ENCODE measurements at places on chromosomes 6 and 20. TPM values are rescaled to one million over a fixed set of nuclear protein-coding genes. Genes with fewer than 3 reads are reported as not detected.

- peaks cover 9% of the 10 kb centered on the region for H3K27me3 ChIP-seq
- H3K36me3 ChIP-seq = no peaks in the 10 kb centered on the region
- peak overlapping the region; percentile 82 for H3K27ac ChIP-seq
- peak; percentile 59 for DNase-seq
- peak overlapping the region; percentile 77 for H3K4me3 ChIP-seq
Measured at GRCh38 chr6:33344701-33345697, 27.5 kb upstream of the ZBTB22 start.

GRCh38 chr6:117559299-117559698, 43.0 kb downstream of the GOPC start:
- no peaks in the 10 kb centered on the region for H3K4me1 ChIP-seq
- H3K27me3 ChIP-seq = peaks cover 3% of the 10 kb centered on the region
- DNase-seq = no peak

DNA sequence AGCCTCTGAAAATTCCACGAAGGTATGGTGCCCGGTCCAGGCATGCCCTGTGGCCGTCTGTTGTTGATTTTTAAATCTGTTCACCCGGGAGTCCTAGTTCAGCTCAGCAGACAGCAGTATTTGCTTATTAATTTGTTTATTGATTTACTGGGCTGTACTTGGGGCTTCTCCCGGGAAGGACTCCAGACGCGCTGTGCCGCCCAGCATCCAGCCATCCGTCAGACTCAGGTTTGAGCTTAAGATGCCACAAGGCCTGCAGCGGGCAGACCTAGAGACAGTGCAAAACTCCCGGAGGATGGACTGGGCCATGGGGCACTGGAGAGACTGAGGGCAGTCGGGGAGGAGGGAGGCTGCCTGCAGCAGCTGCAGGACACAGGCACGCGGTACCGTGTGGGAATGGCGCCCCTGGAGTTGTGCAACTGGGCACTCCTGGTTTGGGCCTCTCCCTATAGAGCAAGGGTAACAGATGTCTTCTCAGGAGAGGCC, 17.3 kb upstream of the CCDC167 start:
- no peaks in the 10 kb centered on the region for H3K36me3 ChIP-seq
- peak overlapping the region; percentile 75 for H3K4me3 ChIP-seq
- H3K27me3 ChIP-seq = peaks cover 8% of the 10 kb centered on the region
- H3K27ac ChIP-seq = peak overlapping the region; percentile 92
- peaks cover 57% of the 10 kb centered on the region for H3K4me1 ChIP-seq

DNA sequence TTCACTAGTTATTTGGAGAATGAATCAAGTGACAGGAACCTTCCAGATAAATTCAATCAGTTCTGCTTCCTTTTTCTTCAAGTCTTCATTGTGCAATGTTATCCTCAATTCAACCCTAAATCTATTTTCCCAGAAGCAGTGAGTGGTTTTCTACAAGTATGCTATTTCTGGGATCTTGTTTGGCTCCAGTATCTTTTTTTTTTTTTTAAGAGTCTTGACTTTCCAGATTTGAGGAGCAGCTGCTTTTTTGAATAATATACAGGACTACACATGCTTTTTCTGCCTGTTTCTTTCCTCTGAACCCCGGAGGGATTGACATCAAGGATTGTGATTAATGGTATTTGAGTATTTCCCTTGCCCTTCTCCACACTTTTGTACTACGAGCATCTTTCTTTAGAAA, 339.2 kb upstream of the JAG1 start:
- no peaks in the 10 kb centered on the region for H3K4me1 ChIP-seq
- H3K27ac ChIP-seq = no peak overlapping the region
- no peaks in the 10 kb centered on the region for H3K36me3 ChIP-seq
- no peaks in the 10 kb centered on the region for H3K27me3 ChIP-seq
- no peak for DNase-seq

- peaks cover 12% of the 10 kb centered on the region for H3K27me3 ChIP-seq
- no peaks in the 10 kb centered on the region for H3K4me1 ChIP-seq
- H3K36me3 ChIP-seq = no peaks in the 10 kb centered on the region
- no peak overlapping the region for H3K4me3 ChIP-seq
- no peak for DNase-seq
Measured at GRCh38 chr6:46688966-46689335, 1.3 kb downstream of the TDRD6 start.

DNA sequence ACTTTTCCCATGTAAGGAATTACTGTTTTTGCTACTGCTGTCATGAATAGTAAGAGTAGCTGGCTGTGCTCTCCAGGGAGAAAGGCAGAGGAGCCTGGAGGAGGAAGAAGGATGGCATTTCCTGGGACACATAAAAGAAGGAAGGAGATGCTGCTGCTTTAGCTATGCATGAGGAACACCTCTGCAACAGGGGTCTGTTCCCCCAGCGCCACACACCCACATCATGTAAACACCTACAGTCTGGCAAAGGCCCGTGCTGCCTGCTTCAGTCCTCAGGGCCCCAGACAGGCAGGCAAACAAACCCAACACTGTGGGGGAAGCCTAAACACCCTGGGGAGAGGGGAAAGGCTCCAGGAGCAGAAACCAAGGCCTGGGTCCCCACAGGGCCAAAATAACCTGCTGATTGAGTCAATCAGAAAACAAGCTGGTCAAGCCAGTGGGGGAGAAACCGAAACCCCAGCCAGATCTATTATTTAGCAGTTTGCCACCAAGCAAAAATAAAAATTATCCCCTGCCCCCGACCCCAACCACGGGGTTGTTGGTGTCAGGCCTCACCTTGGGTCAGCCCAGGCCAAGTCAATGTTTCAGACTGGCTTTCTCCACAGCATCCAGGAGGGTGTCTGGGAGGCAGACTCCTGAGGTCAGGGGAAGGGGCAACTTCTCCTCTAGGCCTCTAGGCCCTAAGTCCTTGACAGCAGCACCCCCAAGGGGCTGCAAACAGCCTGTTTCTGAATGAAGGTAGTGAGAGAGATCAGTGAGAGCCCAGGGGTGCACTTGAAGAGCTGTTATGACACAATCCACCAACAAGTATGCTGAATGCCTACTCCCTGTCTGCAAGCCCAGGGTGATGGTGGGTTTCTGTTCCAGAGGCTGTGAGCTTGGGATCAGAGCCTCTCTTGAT, 34.6 kb upstream of the SCUBE3 start:
- no peaks in the 10 kb centered on the region for H3K36me3 ChIP-seq
- H3K27me3 ChIP-seq = peaks cover 32% of the 10 kb centered on the region
- H3K4me3 ChIP-seq = no peak overlapping the region
- H3K27ac ChIP-seq = no peak overlapping the region
- no peaks in the 10 kb centered on the region for H3K4me1 ChIP-seq

DNA sequence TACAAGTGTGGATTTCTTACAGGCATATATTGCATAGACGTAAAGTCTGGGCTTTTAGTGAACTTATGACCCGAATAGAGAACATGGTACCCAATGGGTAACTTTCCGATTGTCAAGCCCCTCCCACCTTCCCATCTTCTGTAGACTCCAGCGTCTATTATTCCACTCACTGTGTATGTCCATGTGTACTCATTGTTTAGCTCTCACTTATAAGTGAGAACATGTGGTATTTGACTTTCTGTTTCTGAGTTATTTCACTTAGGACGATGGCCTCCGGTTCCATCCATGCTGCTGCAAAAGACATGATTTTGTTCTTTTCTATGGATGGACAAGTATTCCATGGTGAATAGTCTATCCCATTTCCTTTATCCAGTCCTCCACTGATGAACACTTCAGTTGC, 306.4 kb downstream of the CD83 start:
- DNase-seq = no peak
- H3K27ac ChIP-seq = peak overlapping the region; percentile 76
- H3K4me1 ChIP-seq = peaks cover 26% of the 10 kb centered on the region
- H3K36me3 ChIP-seq = no peaks in the 10 kb centered on the region
- no peak overlapping the region for H3K4me3 ChIP-seq

- H3K4me1 ChIP-seq = no peaks in the 10 kb centered on the region
- no peaks in the 10 kb centered on the region for H3K27me3 ChIP-seq
- H3K4me3 ChIP-seq = no peak overlapping the region
Measured at GRCh38 chr20:62201173-62202082, 18.6 kb downstream of the MTG2 start.

- H3K27ac ChIP-seq = no peak overlapping the region
- H3K36me3 ChIP-seq = peaks cover 4% of the 10 kb centered on the region
- no peak for DNase-seq
- H3K27me3 ChIP-seq = no peaks in the 10 kb centered on the region
- no peak overlapping the region for H3K4me3 ChIP-seq
Measured at GRCh38 chr6:143179096-143179495, 118.4 kb downstream of the AIG1 start.

- H3K27me3 ChIP-seq = peaks cover 14% of the 10 kb centered on the region
- H3K4me1 ChIP-seq = peaks cover 9% of the 10 kb centered on the region
- no peaks in the 10 kb centered on the region for H3K36me3 ChIP-seq
- H3K4me3 ChIP-seq = no peak overlapping the region
- no peak overlapping the region for H3K27ac ChIP-seq
- no peak for DNase-seq
Measured at GRCh38 chr20:4729265-4729664, 7.6 kb downstream of the PRND start.

DNA sequence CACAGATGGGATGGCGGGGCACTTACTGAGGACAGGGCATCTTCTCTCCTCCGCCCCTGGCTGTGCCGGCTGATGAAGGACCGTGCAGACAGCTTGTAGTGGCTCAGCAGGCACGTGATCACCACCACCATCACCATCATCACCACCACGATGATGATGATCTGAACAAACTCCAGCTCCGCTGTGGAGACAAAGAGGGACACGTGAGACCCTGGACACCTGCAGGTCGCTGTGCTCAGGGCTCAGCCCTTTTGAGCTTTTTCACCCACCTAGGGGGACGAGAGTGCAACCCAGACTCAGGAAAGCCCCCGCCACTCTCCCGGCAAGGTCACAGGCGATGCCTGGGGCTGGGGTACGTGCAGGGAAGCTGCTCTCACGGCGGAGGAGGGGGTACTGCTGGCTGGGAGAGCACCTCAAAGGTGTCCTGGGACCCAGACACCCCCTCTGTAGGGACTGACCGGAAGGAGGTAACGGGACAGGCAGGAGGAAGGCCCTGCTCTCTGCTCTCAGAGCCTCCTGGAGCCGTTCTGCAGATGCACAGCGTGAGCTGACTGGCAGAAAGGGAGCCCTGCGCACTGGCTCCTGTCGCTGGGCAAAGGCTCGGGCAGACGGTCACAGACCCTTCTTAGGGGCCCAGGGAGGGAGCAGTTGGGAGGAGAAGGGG, 39.4 kb upstream of the ZBP1 start:
- no peak for DNase-seq
- H3K4me3 ChIP-seq = no peak overlapping the region
- no peaks in the 10 kb centered on the region for H3K27me3 ChIP-seq
- no peak overlapping the region for H3K27ac ChIP-seq

GRCh38 chr6:23654745-23655144, 471.3 kb upstream of the NRSN1 start:
- no peak for DNase-seq
- H3K27ac ChIP-seq = no peak overlapping the region
- no peaks in the 10 kb centered on the region for H3K27me3 ChIP-seq
- H3K4me3 ChIP-seq = no peak overlapping the region

- no peak overlapping the region for H3K27ac ChIP-seq
- H3K4me3 ChIP-seq = no peak overlapping the region
- no peak for DNase-seq
- no peaks in the 10 kb centered on the region for H3K4me1 ChIP-seq
- H3K27me3 ChIP-seq = peaks cover 1% of the 10 kb centered on the region
Measured at GRCh38 chr20:42492290-42492689, 697.4 kb downstream of the PTPRT start.

DNA sequence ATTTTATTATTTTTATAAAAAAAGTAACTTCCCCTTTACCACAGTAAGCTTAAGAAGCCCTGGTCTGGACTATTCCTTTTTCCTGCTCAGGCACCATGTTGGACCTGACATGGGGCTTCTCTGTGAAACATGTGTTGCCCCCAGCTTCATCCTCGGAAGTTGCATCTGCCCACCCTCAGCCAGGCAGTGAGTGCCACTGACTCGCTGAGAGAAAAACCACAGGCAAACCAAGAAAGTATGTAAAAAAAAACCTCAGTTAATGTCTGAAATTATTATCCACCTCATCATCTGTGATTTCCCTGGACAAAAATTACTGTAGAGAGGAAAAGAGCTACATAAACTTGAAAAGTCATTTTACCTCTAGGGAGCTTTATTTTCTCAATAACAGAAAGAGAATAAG, 109.9 kb upstream of the MCHR2 start:
- no peak overlapping the region for H3K4me3 ChIP-seq
- H3K27ac ChIP-seq = no peak overlapping the region
- no peak for DNase-seq
- H3K4me1 ChIP-seq = no peaks in the 10 kb centered on the region
- no peaks in the 10 kb centered on the region for H3K36me3 ChIP-seq

DNA sequence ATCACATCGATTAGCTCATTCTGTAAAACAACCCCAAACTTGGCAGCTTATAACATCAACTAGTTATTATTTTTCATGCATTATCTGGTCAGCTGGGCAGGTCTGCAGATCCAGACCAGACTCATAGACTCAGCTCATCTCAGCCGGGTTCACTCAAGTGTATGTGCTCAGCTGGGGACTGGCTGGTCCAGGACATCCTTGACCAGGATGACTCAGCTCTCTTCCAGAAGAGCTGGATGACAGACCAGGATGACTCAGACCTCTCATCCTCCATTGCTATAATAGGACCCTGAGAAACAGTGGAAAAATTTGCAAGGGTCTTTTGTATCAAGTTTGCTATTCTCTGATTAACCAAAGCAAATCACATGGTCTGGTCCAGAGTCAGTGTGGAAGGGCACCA, 312.5 kb upstream of the PLCB4 start:
- no peaks in the 10 kb centered on the region for H3K36me3 ChIP-seq
- no peak overlapping the region for H3K4me3 ChIP-seq
- DNase-seq = no peak
- H3K27ac ChIP-seq = no peak overlapping the region

GRCh38 chr6:1381481-1382330, 7.7 kb upstream of the FOXF2 start:
- peaks cover 20% of the 10 kb centered on the region for H3K4me1 ChIP-seq
- H3K4me3 ChIP-seq = no peak overlapping the region
- no peaks in the 10 kb centered on the region for H3K36me3 ChIP-seq
- DNase-seq = peak; percentile 41
- peaks cover 67% of the 10 kb centered on the region for H3K27me3 ChIP-seq
- no peak overlapping the region for H3K27ac ChIP-seq

- H3K4me1 ChIP-seq = no peaks in the 10 kb centered on the region
- no peaks in the 10 kb centered on the region for H3K36me3 ChIP-seq
- no peak overlapping the region for H3K27ac ChIP-seq
- DNase-seq = no peak
- H3K27me3 ChIP-seq = no peaks in the 10 kb centered on the region
Measured at GRCh38 chr20:60957621-60958020, 294.4 kb upstream of the CDH4 start.

The OR2H2 gene
- not detected for total RNA-seq

The FLRT3 gene
- total RNA-seq = not detected
